ENCODE measurements at places on chromosomes 7 and 10.

DNA sequence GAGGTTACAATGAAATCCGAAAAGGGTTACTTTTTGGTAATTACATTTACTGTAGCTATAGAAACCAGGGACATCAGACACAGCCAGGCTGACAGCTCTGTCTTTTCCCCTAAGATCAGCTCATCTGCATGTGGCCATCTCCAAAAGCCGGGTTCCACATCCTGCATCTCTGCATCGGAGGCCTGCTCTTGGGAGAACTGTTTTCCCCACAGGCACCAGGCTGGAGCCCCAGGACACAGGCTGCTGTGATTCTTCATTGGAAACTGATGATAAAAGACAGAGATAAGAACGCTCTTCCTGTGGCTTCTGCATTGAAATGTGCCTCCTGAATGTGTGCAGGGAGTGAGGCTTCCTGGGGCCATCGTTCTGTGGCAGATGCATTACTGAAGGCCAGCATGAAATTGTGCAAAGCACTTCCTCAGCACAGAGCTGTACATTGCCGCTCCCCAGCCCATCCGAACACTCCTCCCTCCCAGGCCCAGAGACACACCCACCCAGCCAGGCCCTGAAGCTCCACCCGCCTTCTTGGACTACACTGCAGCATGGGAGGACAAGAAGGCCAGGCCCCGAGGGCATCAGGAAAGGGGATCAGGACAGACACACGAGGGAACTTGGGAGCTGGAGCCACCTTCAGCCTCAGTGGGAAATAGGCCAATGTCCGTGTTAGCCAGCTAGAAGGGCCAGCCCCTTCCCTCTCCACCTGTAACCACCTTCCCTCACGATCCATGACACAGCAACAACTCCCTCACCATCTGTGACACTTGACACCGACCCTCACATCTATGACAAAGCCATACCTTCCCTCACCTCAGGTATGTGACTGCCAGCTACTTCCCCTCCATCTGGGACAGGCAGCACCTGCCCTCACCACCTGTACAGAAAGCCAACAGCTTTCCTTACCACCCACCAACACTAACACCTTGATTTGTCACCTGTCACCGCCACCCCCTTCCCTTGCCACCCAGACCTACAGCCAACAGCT, 113.2 kb downstream of the GRID1 start:
- peak; percentile 71 for DNase-seq

- DNase-seq: no peak
Observed at GRCh38 chr10:73093922-73094850, 2.5 kb downstream of the P4HA1 start.

DNA sequence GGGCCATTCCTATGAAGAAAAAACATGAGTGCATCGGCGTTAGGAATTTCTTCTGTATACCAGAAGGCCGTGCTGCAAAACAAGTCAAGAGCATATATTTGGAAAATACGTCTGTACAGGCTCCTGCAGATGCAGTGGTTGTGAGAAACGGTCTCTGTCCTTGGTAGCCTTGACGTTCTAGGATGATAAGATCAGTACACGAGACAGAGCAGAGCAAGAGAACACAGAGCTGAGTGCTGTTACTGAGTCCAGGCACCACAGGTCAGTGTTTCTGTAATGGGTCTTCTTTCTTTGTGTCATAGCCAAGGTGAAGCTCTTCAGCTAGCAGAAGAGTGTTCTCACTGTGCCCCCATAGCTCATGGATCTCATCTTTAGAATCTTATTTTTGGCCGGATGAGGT, 62.8 kb downstream of the WDR37 start:
- DNase-seq: no peak

GRCh38 chr7:116679500-116679899, 7.5 kb downstream of the MET start:
- no peak for DNase-seq

DNA sequence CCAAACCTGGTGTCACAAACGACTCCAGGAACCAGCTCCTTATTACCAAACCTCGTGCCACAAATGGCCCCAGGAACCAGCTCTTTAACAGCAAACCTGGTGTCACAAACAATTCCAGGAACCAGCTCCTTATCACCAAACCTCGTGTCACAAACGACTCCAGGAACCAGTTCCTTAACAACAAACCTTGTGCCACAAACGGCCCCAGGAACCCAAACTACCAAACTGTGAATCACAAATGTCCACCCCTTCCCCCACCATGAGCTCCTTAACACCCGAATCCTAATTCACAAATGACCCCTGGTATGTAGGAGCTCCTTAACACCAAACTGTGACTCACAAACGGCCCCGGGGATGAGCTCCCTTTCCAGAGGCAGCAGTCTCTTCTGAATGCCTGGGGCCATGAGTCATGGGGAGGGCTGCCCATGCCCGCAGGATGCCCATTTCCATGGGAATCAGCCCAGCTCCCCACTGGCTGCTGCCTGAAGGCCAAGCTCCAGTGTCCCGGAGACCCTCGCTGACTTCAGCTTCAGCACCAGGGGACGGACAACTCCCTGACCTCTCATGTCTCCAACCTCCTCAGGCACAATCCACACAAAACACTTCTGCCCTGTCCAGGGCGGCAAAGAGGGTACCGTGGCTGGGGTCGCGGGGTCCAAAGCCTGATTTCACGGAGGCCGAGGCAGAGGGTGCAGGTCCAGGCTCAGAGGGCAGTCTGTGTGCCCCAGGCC, 213.1 kb downstream of the ELFN1 start:
- DNase-seq: no peak

DNA sequence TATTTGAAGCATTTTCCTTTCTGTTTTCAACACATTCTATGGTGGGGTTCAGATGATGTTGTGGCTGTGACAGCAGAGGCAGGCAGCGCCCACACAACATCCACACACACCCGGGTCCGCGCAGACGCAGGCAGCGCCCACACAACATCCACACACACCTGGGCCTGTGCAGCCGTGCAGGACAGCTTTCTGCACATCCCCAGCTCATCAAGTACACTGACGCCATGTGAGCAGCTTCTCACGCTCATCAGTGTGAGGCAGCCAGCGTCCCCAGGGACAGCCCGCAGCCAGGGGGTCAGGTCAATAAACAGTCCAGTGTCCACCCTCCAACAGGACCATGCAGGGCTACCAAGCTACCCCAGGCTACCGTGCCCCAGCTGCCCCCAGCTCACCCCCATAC, 272.8 kb upstream of the TCERG1L start:
- DNase-seq: no peak

GRCh38 chr7:110647266-110647665, 443.7 kb upstream of the LRRN3 start:
- no peak for DNase-seq

- DNase-seq: no peak
Observed at GRCh38 chr10:125085258-125086054, 74.9 kb downstream of the CTBP2 start.

DNA sequence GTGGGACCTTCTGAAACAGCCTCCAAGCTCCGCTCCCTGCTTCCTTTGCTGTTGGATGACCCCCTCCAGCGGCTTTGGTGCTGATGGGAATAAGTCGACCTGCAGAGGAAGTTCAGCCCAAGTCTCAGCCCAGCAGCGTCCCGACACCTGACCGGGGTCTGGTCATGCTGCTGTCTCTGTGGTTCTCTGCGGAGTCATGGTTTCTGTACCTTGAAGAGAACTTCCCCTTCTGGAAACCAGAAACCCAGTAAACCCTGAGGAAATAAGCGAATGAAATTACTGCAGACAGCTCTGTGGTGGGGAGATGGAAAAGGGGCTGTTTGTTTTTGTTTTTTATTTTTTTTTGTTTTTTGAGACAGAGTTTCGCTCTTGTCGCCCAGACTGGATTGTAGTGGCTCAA, 18.3 kb upstream of the ZNF12 start:
- no peak for DNase-seq

- no peak for DNase-seq
Observed at GRCh38 chr7:133207687-133208086, 45.2 kb upstream of the EXOC4 start.

DNA sequence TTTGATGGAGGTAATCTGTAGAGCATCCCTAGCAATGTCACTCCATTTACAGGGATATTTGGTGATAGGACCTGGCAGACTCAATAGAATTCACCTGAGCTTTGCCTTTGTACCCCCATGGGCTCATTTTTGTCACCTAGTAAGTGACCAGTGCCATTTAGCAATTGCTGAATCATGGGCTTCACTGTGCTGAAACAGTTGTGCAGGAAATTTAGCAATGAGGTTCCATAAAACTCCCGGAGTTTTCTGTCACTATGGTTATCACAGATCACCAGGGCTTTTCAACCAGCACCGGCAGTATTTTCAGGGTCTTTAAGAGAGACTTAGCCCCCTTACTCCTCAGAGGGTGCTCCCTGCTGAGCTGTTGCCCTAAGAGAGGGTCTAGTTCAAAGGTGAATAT, 40.2 kb downstream of the FAS start:
- no peak for DNase-seq

GRCh38 chr10:59104186-59104585, 72.3 kb upstream of the PHYHIPL start:
- no peak for DNase-seq

DNA sequence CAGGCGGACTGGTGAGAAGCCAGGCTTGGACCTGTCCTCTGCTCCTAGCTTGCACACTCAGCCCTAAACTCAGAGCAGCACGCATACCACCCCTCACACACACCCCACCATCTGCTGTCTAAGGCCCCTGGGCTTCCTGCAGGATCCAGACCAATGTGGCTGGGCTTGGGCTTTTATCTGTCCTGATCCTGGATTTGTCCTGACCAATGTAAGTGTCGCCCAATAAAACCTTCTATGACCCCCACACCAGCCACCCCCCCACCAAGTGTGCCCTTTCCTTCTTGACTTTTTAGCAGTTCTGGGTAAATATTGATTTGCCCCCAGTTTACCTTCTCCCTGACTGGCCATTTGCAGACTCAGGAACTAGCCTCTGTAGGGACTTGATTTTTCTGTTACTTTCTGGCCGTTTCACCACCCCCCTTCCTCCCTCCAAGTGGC, 1.7 kb upstream of the HOXA13 start:
- no peak for DNase-seq

DNA sequence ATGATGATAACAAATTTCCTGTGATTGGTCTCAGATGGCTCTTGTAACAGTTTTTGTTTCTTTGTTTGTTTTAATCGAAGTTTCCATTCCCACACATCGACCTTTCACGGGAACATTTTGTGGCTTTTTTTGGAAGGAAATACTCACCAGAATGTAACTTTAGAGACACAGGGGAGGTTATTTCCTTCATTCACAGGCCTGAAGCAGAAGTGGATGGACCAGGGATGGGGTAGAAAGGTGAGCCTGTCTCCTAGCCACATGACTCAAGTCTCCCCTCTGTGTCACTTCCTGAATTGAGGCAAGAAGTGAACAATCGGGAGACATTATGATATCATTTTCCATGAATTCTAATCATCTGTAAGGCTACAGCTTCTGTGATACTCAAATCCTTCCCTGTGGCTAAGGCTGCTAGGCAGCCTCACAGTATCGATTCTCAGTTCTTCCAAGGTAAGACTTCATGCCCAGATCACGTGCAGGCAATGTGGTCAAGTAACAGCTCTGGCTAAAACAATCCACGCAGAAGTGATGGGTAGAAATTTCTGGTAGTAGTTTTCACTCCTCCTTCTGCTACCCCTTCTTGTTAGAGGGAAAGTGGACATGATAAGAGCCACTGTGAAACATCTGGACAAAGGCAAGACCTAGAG, 203.9 kb upstream of the NEBL start:
- no peak for DNase-seq

DNA sequence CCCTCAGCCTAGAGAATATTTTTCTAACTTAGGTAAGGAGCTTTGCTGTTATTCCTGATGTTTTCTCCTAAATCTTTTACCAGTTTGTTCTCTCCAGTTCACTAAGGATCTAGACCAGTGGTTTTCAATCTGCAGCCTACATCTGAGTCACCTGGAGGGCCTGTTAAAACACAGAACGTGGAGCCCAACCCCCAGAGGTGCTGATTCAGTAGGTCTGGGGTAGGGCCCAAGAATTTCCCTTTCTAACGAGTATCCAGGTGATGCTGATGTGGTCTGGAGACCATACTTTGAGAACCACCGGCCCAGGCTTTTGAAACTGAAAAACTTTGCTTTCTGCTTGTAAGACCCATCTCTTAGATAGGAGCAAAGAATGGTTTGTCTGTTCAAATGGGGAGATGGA, 51.2 kb upstream of the KMT2E start:
- no peak for DNase-seq

- DNase-seq: no peak
Observed at GRCh38 chr7:85186083-85186520, 754 bp downstream of the SEMA3D start.

GRCh38 chr10:127911218-127911866, 4.4 kb downstream of the PTPRE start:
- no peak for DNase-seq

GRCh38 chr7:1918063-1918645, 248.1 kb downstream of the ELFN1 start:
- DNase-seq: no peak

- no peak for DNase-seq
Observed at GRCh38 chr7:92200791-92201190, 21.8 kb upstream of the LRRD1 start.

- no peak for DNase-seq
Observed at GRCh38 chr7:10821156-10821555, 152.5 kb upstream of the PHF14 start.

DNA sequence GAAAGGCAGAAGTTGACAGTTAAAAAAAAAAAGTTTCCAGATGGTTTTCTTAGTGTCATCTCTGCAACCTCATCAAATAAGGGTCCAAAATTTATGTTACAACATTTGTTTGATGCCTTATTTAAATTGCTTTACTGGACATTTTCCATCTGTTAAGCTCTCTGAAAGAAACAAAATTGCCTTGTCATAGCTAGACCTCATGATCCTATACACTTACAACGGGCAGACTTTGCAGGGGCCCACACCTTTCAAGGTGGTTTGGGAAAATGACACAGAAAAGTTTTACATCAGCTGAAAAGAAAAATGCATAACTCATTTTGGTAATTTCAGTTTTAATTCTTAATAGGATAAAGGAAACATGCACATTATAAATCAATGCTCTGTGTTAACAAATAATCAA, 1.4 kb upstream of the TES start:
- DNase-seq: no peak

GRCh38 chr7:31336202-31337001, 4.1 kb downstream of the NEUROD6 start:
- no peak for DNase-seq

DNA sequence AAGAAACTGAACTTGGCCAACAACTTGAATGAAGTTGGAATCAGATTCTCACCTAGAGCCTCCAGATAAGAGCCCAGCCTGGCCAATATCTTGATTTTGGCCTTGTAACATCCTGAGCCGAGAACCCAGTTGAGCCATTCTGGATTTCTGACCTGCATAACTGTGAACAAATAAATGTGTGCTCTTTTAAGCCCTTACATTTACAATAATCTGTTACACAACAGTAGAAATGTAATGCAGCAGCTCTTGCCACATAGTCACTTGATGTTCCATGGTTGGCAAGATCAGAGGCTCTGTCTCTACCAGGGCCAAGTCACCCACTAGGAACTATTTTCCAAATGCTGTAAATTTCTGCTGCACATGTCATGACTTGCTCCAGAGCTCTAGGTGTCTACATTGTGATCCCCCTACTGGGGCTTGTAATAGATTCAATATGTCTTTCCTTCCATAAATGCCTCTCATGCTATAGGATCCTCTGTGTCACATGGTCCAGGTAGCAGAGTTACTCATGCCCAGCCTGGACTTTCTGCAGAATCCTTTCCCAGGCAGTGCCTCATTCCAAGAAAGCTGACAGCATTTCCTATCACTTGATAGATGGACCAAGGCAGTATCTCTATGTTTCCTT, 11.4 kb upstream of the RBM20 start:
- no peak for DNase-seq

- no peak for DNase-seq
Observed at GRCh38 chr7:69903410-69903809, 305.1 kb downstream of the AUTS2 start.

GRCh38 chr10:29958440-29958839, 100.9 kb downstream of the JCAD start:
- no peak for DNase-seq

- no peak for DNase-seq
Observed at GRCh38 chr10:59934701-59935100, 28.3 kb upstream of the CCDC6 start.

All from suprapubic skin (tissue), 4 donors.